ENCODE measurements at places on chromosomes 5 and 9.
A peak's percentile ranks its signal among the peaks of the same experiment; 100 is the strongest.

DNA sequence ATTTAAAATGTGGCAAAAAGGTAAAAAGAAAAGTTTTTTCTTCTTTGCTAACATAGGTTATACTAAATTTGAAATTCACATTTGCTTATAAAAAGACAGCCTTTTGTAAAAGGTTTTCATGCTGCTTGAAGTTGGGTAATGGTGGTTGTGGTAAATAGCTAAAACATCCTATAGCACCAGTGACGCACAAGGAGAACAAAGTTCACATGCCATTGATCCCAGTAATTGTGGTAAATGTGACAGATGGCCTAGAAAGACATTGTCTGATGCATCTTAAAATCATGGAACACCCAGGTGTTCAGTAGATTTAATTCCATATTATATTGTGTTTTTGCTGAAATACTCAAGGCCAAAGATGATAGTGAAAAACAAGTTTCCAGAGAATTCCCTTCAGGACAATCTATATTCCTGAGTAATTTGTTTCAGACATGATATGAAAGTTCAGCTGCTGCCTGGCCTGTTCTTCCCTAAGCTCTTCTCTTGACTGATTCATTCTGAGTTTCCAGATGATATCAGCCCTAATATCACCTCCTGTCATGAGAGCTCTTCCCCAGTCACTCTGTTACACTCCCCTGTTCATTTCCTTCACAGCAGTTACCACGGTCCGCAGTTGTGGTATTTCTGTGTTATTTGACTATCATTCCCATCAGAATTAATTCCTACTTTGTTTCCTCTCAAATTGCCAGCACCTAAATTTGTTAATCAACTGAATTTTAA lies 4.6 kb upstream of the FBXL17 start:
- no peak for DNase-seq

GRCh38 chr9:136511670-136512592 lies 29.1 kb upstream of the SEC16A start:
- no peak for DNase-seq

GRCh38 chr9:2234371-2234893 lies 219.3 kb downstream of the SMARCA2 start:
- DNase-seq, result peak; percentile 34

- no peak for DNase-seq
Observed at GRCh38 chr5:41112486-41113455, 41.6 kb upstream of the MROH2B start.

GRCh38 chr5:60712950-60713349 lies 13.0 kb upstream of the DEPDC1B start:
- DNase-seq, result no peak

DNA sequence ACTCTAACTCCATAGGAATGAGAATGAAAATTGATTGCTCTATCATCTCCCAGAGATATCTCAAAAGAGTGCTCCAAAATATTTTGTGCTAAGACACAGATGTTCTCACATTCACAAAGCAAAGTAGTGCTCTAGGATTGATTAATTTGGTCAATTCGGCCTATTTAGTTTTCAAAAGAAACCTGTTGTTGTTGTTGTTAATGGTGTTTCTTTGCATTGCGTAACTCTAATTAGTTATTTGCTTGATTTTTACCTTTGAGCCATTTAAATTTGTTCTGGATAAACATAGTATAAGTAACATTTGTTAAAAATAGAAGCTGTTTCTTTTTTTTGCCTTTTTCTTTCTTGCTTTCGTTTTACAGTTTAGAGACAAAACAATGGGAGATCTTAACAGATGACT lies 382.5 kb downstream of the CAAP1 start:
- no peak for DNase-seq

- DNase-seq, result no peak
Observed at GRCh38 chr9:80875947-80876346, 813.4 kb downstream of the TLE1 start.

DNA sequence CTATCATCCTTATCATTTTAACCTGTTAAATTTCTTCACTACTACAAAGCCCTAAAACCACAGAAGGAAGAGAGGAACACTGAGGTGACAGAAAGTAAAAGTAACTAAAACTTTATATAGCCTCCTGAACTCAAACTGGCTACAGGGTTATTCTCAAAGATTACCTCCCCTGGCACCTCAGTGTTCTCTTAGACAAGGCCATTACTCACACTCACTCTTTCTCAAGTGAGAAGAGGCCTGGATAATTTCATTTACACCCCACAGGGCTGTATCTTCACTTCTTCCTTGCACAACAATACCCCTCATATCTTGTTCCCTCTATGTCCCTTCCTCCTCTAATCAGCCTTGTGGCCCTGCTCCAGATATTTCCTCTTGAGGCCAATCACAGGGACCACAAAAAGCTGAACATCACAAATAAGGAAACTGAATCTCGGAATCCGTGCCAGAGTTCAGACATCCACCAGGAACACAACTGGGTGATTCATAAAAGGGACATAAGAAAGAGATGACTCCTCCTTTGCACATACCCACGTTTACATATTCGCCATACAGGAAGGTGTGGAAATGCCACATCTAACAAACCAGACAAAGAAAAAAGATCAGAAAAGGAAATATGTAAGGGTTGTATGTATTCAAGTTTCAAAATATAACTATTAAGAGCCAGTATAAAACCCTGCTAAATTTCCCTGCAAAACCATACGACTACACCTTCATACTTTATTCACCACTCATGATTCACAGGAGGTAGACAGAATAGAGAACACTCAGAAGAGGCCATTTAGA lies 1.7 kb upstream of the KLHL3 start:
- DNase-seq, result no peak

DNA sequence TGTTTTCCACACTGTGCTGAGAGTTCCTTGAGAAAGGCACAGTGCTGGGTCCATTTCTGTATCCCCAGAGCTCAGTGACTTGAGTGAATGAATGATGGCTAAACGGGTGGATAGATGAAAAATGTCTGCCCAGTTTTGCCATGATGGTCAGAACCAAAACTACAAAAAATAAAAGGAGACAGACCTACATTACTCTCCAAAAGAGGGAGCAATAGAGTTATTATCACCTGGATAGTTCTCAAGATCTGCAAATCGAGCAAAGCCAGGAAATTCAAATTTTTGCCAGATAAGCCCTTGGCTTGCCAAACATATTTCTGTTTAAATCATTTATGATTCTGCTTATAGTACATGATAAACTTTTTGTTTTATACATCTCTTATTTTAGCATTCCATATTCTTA lies 214.2 kb upstream of the ZNF462 start:
- no peak for DNase-seq

DNA sequence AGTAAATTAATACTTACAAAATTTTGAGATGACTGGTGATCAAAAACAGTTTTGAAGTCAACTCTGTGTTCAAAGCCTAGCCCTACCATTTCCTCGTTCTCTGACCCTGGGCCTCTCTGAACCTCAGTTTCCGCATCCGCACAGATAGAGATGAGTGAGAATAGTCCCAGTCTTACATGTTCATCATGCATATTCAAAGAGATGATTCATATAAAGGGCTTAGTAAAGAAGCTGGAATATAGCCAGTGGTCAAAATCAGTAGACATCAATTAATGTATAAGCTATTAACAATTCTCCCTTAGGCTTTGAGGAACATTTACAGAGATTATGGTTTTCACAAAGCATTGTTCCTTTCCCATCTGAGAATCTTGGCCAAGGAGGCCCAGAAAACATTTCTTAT lies 250.6 kb downstream of the SPOCK1 start:
- no peak for DNase-seq

DNA sequence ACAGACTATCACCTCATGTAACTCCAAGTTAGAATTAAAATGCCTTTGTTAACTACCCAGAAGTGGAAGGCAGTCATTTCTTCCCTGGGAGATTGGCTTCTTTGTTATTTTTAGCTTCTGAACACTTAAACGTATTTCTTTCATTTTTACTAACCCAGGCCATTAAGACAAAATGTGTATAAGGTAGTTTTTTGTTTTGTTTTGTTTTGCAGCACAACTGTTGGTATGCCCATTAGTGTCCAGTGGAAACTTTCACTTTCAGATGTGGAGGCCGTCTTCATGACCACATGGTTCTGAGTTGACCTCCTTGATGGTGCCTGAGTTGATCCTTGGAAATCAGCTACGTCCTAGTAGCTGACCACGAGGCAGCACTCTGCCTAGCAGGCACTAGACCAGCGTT lies 264.6 kb upstream of the ZNF608 start:
- no peak for DNase-seq

DNA sequence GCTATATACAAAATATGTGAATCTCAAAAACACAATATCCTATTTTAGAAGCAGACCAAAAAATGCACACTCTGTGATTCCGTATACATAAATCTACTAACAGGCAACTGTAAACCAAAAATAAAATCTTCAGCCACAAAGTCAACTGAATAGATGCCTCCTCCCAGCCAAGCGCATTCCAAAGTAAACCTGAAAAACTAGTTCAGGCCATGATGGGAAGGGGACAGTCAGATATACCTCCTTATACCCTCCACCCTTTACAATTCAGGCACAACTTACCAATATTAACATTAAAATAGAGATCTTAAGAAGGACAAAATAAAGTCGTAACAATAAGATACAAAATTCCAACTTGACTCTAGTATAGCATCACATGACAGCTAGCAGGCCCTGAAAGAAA lies 1604.5 kb upstream of the NUDT12 start:
- no peak for DNase-seq

DNA sequence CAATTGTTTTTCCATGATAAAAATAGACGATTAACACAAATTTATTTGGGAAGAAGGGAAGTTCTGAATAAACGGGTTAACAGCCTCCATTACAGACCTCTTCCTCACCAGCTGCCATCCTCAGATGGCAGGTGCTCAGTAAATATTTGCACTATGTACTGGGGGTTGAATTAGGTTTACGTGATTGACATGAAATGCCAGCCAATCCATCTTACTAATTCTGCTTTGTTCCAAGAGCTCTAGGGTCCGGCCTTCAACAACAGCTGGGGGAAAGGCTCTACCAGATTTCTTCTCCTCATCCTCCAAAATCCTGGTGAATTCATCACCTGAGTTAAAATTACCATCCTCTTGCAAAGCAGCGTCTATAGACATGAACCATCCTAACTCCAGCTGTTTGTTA lies 104.6 kb downstream of the MTX3 start:
- peak; percentile 34 for DNase-seq

DNA sequence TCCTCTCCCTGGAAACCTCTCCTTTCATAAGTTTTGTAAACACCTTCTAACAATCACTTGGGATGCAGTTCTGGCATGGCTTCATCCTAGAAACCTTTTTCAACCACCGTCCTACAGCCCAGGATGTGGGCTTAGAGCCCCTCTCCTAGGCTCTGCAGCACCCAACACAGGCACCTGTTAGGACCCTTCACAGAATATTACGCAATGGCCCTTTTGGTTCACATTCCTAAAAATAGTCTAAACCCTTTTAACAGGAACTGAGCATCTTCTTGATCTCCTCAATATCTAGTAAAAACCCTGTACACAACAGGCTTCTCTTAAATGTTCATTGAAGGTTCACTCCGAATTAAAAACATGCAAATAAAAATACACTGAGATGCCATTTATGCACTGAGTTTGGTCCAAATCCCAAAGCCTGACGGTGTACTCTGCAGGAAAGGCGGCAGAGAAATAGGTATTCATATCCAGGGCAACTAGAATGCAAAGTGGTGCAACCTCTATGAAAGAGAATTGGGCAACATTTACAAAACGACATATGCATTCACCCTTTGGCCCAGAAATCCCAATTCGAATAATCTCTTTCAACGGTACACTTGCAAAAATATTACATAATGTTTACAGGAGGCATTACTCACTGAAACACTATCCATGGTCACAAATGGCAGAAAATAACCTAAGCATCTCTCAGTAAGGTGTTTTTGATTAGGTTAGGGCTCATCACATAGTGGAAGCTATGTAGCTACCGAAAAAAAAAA lies 169.3 kb downstream of the SEMA5A start:
- no peak for DNase-seq

DNA sequence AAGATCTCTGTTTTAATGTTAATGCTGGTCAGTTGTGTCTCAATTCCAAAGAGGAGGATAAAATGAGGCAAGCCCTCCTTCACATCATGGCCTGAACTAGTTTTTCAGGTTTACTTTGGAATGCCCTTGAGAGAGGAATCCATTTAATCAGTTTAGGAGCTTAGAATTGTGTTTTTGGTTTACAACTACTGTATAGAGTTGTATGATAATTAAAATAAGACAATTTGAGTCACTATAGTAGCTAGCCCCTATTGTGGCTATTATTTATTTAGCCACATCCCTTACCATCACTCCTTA lies 107.8 kb upstream of the PRLR start:
- no peak for DNase-seq

- no peak for DNase-seq
Observed at GRCh38 chr5:176364765-176365350, 429 bp upstream of the ARL10 start.

- no peak for DNase-seq
Observed at GRCh38 chr9:130860458-130861316, 25.6 kb downstream of the ABL1 start.

- no peak for DNase-seq
Observed at GRCh38 chr9:124042201-124042721, 30.7 kb downstream of the LHX2 start.

DNA sequence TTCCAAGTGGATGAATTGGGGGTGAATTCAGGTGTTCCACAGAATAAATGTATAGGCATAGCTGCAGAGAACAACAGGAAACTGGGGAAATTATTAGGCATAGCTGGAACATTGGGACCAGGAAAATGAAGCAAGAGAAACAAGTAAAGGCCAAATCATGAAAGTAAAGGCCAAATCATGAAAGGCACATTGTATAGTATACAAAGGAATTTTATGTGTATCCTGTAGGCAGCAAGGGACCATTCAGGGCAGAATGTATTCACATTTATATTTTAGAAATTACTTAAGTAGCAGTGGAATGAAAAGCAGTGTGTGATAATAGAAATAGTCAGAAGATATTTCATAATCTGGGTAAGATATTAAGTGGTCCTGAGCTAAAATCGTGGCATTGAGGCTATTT lies 127.3 kb upstream of the GRHPR start:
- no peak for DNase-seq

- DNase-seq, result no peak
Observed at GRCh38 chr9:126666155-126666803, 52.6 kb downstream of the LMX1B start.

- peak; percentile 27 for DNase-seq
Observed at GRCh38 chr5:175867587-175868347, 3.6 kb upstream of the CPLX2 start.

GRCh38 chr9:136831720-136832104 lies 10.6 kb upstream of the AJM1 start:
- no peak for DNase-seq

GRCh38 chr9:27165670-27166069 lies 56.6 kb downstream of the TEK start:
- DNase-seq, result no peak

DNA sequence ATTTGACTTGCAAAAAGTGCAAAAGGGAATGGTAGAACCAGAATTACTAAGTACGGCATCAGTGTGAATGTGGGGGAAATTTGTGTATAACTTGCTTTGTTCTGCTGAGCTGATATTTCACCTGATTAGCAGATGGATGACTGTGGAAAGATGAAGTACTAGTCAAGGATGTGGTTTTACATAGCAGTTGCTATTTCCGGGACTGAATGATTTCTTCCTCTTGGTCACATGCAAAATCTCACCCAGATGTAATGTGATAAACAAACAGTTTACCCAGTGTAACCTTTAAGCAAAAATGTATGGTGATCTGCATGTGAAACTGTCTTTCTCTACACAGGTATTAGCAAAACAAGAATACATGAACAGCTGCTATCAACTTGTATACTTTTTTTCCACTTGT lies 46.1 kb downstream of the DCP2 start:
- no peak for DNase-seq

Measured in NCI-H510A (cell line).